Muscle of arm (tissue), 14 donors: ENCODE measurements at places on chromosomes 11 and 22.

DNA sequence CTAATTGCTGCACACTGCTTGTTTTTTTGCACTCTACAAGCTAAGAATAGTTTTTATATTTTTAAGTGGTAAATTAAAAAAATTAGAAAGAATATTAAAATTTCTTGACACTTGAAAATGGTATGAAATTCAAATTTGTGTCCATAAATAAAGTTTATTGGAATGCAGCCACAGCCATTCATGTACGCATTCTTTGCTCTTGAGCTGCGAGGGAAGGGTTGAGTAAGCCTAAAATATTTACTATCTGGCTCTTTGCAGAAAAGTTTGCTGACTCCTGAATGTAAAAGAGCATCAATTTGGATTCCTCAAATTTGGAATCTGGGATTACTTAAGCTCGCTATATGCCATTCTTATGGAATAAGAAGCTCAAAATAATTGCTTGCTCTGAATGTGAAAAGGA lies 3.4 kb upstream of the ADAMTS8 start:
- DNase-seq: no peak

GRCh38 chr11:73182824-73183321 lies 35.2 kb upstream of the P2RY2 start:
- no peak for DNase-seq

GRCh38 chr11:1117992-1118391 lies 39.8 kb upstream of the MUC5AC start:
- DNase-seq: no peak

GRCh38 chr11:79198898-79199250 lies 242.0 kb downstream of the TENM4 start:
- DNase-seq: no peak

- no peak for DNase-seq
Measured at GRCh38 chr11:96051820-96052219, 127.9 kb upstream of the MTMR2 start.

- no peak for DNase-seq
Measured at GRCh38 chr22:39129746-39130145, 22.7 kb downstream of the CBX7 start.

GRCh38 chr11:65479184-65480145 lies 19.4 kb upstream of the MALAT1 start:
- peak; percentile 84 for DNase-seq

GRCh38 chr22:24819911-24820461 lies 14.0 kb downstream of the SGSM1 start:
- DNase-seq: no peak

GRCh38 chr11:38130976-38131375 lies 1532.9 kb upstream of the RAG2 start:
- DNase-seq: no peak

DNA sequence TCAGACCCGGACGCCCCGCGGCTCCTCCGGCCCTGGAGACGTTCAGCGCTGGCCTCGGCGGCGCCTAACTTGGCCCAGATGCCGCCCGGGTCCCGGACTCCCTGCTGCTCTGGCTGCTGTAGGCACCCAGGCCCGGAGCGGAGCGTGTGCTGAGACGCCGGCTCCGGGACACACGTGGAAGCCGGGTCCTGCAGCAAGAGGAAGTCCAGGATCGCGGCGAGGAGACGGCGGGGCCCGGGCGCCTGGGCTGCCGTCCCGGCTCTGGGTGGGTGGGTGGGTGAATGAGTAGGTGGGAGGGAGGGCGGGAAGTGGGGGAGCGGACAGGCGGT lies 223 bp downstream of the WT1 start:
- DNase-seq: no peak

DNA sequence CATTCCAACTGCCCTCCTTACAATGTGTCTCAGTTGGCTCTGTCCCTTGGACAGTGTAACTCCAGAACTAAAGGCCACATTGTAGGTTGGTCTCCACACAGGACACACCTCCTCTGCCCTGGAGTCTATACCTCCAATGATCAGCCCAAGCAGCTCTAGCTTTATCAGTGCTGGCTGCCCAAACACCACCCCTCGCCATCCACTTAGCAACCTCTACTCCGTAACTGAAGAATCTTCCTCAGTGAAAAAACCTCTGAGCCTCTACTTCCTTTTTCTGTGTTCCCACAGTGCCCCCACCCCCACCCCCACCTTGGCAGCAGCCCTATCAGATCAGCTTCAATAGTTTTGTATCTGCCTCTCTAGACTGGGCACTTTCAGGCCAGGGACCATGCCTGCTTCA lies 33.4 kb downstream of the SERPINH1 start:
- DNase-seq: no peak

GRCh38 chr11:64119700-64120099 lies 46.2 kb downstream of the MACROD1 start:
- no peak for DNase-seq

DNA sequence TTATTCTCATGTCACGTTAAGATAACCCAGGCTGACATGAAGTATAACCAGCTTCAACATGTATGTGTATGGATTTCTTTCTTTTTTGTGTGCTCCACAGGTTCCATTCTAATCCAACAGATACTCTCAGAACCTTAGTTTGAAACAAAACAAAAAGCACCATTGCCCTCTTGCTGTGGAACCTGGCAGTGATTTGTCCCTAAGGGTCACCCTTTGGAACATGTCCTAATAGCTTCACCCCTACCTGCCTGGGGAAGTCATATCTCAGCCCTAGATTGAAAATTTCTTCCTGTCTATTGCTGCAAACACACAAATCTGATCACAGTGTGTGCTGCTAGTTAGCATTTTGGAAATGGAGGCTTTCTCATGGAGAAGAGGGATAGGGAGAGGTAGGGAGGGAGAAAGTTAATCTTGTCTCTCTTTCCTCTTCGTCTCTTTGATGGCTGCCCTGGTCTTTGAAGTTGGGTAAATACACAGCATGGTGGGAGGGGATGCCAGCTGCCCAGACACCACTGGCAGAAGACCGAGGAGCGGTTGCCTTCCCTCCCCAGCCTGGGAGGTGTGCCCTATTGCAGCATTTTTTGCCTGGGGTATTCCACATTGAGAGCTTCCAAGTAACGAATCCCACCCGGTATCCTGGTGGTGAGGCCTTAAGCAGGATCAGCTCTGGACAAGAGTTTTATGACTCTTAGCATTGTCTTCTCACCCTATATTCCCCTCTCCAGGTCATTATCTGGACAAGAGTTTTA lies 11.6 kb upstream of the CADM1 start:
- DNase-seq: no peak

DNA sequence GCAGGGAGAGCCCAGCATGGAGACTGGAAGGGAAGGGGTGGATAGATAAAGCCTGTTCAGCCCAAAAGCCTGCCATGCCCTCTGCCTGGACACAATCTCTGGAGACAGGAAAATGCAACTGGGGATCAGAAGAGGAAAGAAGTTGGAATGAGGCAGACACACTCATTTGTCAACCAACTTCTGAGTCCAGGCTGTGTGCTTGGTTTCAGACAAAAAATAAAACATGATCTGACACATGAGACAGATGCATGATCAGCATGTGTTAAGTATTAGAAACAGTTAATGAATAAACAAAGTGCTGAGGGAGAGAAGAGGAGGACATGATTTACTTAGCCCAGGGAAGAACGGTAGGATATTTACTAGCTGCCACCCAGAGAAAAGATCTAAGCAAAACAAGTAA lies 839 bp downstream of the LRRN4CL start:
- no peak for DNase-seq
